Adrenal gland (tissue), 19 donors: ENCODE measurements at places on chromosomes 4 and X.

DNA sequence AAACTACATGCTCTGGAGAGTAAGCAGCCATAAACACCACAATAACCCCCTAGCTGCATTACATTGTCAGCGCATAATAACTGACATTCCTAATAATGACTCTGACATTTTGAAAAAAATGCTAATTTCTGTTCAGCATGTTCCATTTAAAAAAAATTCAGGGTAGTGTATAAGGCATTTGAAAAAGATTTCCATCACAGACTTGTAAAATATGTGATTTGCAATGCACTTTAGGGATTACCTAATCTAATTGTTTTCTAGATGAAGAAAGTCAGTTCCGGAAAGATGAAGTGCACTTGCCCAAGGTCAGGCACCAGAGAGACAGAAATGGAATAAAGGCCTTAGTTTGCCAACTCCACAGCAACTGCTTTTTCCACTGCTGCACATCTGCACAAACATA is 55.3 kb downstream of the FANCB start:
- no peak for DNase-seq

GRCh38 chr4:108160741-108161352 is 7.9 kb downstream of the LEF1 start:
- no peak for DNase-seq

DNA sequence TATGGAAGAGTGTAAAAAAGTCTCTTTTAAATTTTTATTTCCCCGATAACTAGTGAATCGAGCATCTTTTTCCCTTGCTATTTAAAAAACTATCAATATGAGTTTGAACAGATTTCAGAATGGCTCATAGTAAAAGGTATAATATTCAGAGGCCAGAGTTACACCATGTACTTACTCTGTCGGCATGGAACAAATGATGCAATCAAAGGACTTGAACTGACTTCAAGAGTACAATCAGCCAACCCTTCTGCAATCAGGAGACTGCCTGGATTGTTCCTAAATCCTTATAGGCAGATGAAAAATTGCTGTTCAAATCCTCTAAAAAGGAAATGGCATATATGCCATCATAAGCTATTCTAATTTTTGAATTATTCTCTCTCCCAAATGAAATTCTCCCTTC is 273.3 kb downstream of the SH2D1A start:
- DNase-seq, result no peak

DNA sequence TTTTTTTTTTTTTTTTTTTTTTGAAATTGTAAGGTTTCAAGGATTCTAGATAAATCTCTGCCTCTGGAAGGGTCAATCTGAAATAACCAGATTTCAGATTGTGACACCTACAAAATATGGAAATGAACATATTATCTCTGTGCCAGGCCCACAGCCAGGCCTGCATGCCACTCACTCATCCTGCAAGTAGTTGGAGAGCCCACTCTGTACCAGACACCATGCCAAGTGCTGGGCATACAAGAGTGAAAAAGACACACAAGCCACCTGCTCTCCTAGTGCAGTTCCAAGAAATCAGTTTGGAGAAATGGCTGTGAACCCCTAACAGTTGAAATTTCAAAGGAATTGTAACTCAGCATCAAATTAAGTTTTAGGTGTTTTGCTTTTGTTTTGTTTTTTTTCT is 145.9 kb upstream of the NOCT start:
- no peak for DNase-seq

DNA sequence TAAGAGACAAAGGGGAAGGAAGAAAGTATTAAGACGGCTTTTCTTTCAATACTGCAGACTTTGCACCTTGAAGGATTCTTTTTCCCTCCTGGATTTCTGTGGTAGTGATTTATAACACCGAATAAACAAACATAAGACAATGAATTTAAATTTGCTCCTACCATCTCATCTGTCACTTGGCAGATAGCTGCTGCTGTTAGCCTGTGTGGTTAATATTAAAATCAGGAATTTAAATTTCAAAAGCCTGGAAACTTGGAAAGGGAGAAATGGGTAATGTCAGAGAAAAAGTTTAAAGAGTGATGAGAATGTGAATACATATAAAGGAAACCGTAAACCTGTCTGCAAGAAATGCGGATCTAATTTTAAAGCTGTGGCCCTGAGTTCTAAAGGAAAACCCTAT is 3.4 kb downstream of the FAM149A start:
- DNase-seq, result no peak

DNA sequence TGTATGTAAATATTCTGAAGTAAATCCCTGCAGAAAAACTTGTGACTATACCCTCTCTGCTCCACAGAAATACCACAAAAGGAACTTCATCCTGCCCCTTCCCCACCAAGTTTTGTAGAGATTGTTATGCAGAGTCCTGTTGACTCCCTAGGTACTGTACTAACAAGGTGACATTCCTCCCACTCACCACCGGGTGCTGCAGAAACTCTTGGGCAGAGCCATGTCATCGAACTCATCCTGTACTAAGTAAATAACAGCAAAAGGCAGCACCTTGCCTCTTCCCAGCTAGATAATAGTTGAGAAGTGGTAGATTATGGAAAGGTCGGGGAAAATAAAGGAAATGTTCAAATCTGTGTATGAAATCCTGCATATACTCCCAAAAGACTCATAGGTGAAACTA is 233.3 kb downstream of the STPG2 start:
- no peak for DNase-seq

- DNase-seq, result no peak
Measured at GRCh38 chrX:97089116-97089515, 205.4 kb downstream of the RPA4 start.

GRCh38 chrX:96436105-96436504 is 248.5 kb upstream of the DIAPH2 start:
- no peak for DNase-seq

- DNase-seq, result no peak
Measured at GRCh38 chr4:3752022-3752421, 14.2 kb upstream of the ADRA2C start.

GRCh38 chr4:85548841-85549240 is 73.9 kb downstream of the ARHGAP24 start:
- no peak for DNase-seq

GRCh38 chrX:123424546-123424945 is 240.5 kb downstream of the GRIA3 start:
- DNase-seq, result no peak

- no peak for DNase-seq
Measured at GRCh38 chr4:139469216-139469615, 15.3 kb downstream of the RAB33B start.

DNA sequence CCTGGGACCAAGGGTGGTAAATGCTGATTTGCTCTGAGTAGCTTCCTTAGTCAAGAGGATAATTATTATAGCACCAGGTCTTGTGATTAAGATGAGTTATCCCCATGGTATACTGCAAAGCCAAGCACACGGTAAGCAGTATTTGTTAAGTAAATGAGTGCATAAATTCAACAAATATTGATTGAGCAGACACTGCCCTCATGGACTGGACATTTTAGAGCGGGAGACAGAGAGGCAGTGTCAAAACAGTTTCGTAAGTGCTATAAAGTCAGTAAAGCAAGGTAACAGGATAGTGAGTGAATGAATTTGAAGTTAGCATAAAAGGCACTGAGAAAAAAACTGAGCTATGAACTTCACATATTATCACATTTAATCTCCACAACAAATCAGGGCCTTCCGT is 13.9 kb downstream of the PHF8 start:
- DNase-seq, result no peak

DNA sequence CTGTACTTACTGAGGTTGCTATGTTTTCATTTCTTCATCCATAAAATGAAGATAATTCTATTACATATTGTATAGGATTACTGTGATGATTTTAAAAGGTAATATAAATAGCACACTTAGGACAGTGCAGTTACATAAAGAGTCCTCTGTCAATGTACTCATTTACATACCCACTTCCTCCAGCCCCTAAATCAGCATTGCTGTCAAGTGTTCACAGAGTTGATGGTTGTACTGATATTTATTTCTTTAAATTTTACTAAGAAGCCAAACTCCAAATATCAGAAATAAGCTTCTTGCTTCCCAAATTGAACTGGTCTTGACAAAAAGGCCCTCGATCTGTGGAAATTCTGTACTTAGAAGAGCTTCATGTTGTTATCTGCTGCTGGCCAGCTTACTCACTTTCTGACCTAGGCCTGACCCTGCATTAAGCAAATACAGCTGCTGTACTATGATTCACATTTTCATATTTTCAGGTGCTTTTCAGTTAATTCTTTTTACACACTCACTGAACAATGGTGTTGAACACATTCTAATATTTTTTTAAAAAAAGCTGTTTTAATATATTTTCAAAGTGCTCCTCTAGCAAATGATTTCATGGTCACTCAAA is 259.6 kb downstream of the UNC5C start:
- DNase-seq, result peak; percentile 34

DNA sequence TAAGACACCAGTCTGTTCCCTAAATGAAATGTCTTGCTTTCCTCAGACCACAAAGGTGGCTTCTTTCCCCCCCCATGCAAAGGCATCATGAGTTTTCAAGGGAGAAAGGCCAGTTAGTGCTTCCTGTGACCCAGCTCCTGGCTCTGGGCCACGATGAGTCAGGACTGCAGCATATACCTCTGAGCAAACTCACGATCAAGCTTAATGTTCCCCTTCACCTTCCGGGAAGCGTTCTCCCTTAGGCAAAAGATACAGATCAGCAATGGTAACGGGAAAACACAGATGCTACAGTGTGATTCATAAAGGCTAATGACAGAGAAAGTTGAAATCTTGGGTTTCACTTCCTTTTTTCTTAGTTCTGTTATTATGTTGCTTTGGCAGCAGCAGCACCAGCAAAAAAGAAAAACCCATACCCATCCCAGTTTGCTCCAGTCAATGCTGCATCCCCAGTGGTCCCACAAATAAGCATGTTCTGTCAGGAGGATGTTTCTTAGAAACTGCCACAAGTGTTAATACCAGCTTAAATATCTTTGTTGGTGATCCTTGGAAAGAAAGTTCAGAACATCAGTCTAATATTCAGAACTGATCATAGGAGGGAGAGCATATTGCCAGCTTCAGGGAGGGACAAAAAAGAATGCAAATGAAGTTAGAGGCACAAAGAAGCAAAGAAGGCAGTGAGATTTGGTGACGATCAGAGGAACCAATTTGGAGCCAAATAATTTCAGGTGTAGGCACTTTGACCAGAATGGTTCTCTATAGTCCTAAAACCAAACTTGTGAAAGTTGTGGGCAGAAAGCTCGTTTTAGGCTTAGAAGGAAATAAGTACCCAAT is 41.2 kb downstream of the LONRF3 start:
- peak; percentile 55 for DNase-seq

DNA sequence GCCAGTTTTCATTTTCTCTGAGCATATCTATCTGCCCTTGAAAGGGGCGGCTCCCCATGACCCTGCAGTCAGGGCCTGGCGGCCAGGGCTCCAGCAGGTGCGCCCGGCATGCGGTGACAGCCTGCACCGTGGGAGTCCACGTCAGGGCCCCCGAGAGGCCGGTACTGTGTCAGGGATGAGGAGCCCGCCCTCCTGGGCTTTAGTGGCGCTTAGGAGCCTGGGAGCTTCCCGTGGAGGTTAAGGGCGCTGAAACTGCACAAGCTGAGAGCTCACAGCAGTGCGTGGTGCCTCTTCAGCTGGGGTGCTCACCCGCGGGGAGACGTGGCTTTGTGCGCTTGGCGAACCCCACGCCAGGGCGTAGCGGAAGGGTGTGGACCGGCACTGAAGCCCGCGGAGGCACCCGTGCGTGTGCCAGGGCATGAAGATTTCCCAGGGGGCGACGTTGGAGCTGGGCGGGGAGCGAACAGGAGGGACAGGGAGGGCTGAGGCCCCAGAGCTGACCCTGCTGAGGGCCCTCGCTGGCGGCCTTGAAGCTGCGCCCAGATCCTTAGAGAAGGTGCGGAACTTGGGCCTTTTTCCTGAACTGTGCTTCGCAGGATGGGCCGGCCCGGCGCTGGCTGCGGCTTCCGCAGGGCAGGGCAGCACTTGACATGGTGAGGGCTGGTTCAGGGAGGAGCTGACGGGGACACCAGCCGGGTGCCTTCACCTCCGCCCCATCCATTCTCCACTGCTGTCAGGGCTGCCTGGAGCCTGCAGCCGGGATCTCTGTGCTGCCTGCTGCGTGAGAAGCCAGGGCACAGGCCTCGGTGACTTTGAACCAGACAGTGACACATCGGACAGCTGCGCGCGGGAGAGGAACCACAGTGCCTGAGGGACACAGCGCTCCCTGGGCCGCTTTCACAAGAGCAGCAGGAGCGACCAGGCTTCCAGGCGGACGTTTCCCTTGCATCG is 32.9 kb downstream of the HTT-AS start:
- peak; percentile 89 for DNase-seq

- DNase-seq, result no peak
Measured at GRCh38 chrX:40268188-40268520, 170.4 kb upstream of the BCOR start.

DNA sequence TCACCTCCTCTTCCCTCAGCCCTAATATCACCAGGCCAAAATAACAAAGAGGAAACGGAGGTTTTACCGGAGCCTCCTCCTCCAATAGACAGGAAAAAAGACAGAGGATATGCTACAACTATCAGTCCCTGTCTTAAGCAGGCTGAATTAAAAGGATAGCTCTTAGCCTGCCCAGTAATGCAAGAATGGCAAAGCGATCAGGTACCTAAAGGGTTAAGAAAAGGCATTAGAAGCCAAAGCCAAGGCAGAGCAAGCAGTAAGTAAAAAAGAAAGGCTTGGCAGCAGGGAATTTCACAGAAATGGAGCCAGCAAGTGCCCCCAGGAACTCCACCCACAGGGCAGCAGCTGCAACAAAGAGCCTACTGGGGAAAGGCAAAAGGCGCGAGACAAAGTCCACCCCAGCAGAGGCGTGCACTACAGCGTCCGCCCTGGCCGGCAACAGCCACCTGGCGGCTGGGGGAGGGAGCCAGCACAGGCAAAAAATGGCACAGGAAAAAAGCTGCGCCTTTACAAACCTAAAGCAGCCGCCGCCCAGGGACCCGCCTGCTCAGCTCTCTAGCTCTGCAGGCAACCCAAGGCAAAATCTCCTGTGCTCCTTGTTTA is 220.6 kb upstream of the ZC4H2 start:
- DNase-seq, result peak; percentile 16

GRCh38 chr4:60259781-60260180 is 940.3 kb upstream of the ADGRL3 start:
- DNase-seq, result no peak

- no peak for DNase-seq
Measured at GRCh38 chrX:69311936-69312670, 146.8 kb upstream of the PJA1 start.

DNA sequence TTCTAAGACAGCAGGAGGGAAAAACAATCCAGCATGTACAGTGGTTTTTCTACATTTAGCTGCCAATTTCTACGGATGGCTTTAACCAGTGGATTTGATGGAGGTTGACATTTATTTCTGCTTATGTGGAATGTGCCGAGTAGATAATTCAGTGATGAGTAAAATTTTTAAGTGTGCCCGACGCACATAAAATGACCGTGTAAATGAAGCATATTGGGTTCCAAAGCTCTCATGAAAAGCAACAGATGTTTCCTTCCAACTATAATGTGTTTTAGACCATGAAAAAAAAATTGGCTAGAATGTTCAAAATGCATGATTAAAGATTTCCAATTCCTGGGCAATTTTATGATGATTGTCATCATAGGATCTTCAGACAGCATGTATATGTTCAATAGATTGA is 14.1 kb downstream of the INPP4B start:
- no peak for DNase-seq
